ENCODE measurements at places on chromosomes 4 and X.

DNA sequence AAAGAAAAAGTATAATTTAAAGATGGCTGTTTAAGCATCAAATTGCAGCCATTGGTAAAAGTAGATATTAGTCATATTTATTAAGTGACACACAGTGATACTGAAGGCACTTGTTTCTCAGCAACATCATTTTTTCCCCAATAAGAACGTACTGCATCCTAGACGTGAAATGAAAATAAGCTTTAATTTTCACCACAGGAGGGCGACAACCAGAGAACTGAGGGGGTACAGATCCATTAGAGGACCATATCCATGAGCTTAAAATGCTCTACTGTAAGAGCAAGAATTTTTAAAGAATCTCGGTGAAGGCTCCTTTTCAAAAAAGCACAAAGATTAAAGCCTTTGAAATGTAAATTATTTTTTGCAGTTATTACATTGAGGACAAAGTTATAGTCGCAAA is 33.4 kb downstream of the FRG1 start:
- no peak for DNase-seq

GRCh38 chr4:6907658-6908191 is 1.9 kb upstream of the TBC1D14 start:
- DNase-seq, result no peak

DNA sequence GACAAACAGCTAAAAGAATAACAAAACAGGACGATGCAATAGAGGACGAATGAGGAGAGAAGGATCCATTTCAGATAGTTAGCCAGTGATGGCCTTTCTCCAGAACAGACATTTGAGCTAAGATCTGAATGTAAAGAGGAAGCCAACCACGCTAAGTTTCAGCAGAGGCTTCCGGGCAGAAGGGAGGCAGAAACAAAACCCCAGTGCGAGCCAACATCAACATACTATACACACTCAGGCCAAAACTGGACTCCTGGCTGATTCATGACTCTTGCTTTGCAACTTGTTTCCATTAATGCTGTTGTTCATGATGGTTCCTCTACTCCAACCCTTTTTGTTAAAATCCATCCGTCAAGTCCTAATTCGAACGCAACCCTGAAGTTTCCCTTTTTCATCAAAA is 730.3 kb downstream of the TRIML1 start:
- DNase-seq, result no peak

GRCh38 chrX:132428896-132429295 is 59.9 kb downstream of the MBNL3 start:
- no peak for DNase-seq

- no peak for DNase-seq
Observed at GRCh38 chr4:158540125-158540907, 18.6 kb downstream of the RXFP1 start.

GRCh38 chr4:75513526-75514130 is 575 bp downstream of the RCHY1 start:
- DNase-seq, result no peak

- no peak for DNase-seq
Observed at GRCh38 chr4:41647383-41647782, 101.1 kb downstream of the PHOX2B start.

Data from activated naive CD4-positive, alpha-beta T cell treated with anti-CD3 and anti-CD28 coated beads, Interleukin-2, amount 50 U/mL, for 16 hours (primary cell).